ENCODE measurements at places on chromosomes 6 and 20.
A peak's percentile ranks its signal among the peaks of the same experiment; 100 is the strongest.

DNA sequence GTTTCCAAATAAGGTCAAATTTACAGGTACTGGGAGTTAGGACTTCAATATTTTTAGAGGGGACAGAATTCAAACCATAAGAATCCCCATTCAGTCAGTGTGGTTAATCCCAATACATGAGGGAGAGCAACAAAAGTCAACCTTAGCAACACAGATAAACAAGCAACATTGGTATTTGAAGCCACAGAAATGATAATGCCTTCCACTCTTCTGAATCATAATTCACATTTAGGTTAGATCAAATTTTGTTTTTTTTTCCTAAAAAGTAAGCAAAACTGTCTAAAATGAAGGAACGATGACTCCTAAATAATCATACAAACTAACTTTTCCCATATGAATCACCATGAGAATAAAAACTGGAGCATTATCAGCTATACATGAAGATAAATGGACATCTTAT, 246.0 kb upstream of the TENT5A start:
- DNase-seq = no peak

- no peak for DNase-seq
Measured at GRCh38 chr20:11551479-11551878, 366.2 kb upstream of the BTBD3 start.

- no peak for DNase-seq
Measured at GRCh38 chr6:31836474-31837368, 9.2 kb downstream of the HSPA1B start.

- no peak for DNase-seq
Measured at GRCh38 chr20:48189181-48189580, 403.9 kb upstream of the SULF2 start.

DNA sequence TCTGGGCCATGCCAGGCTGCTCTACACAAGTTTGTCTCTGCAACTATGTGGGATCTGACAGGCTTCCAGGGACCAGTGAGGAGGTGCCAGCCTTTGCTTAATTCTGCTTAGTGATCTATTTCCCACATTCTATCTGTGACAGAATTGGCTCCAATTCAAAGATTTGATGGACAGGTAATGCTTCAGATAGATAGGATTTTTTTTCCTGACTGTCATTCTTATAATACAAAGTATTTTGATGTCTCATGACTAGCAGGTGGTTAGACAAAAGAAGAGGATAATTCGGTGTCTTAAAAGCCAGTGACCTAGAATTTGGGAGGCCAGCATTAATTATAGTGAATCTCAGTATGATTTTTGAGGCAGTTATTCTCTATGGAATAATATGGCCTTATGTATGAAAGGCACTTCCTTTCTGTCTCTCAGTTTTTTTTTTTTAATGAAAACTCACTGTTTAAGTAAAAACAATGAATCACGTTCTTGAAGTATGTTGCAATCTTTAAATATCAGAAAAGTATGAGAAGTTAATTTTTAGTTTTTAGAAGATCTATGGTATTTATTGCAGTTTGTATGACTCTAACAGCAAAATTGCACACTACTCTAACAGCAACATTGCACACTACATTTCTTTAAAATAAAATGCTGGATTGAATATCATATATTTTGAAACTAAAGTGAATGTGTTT, 43.7 kb downstream of the TMEM200A start:
- no peak for DNase-seq

GRCh38 chr20:35059110-35059509, 33.5 kb downstream of the TRPC4AP start:
- DNase-seq = no peak

DNA sequence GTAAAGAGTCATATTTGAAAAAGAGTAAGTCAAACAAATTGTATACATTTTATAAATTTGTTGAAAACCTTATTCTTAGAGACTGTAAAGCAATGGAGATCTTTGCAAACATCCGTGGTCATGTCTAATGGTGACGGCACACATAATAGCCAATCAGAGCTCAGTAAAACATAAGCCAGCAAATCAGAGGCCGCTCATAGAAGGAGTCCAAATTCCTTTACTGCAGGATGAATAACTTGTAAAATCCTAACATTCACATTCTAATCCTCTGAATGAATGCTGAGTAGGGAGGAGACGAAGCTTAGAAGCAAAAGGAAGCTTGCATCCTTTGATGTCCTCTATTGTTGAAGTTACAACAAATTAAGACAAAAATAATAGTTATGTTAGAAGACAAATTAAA, 401.7 kb downstream of the PRKN start:
- no peak for DNase-seq

DNA sequence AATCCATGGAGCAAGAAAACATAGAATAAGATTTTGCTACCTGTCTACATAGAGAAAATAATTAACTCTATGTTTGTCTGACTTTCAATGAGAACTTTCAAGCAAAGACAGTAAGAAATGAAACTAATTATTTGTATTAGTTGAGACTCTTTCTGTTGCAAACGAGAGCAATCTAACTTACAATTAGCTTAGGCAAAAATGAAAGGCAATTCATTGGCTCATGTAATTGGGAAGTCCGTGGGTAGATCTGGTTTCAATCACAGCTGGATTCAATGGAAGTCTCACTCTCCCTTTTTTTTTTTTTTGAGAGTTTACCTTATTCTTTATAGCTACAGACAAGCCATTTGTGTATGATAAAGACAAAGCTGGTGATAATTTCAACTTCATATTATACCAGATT, 68.2 kb upstream of the STXBP5 start:
- no peak for DNase-seq

- no peak for DNase-seq
Measured at GRCh38 chr6:22284666-22285065, 12.2 kb downstream of the PRL start.

- DNase-seq = no peak
Measured at GRCh38 chr6:95087394-95088097, 489.8 kb upstream of the MANEA start.

- no peak for DNase-seq
Measured at GRCh38 chr20:11337361-11338130, 580.1 kb upstream of the BTBD3 start.

- DNase-seq = no peak
Measured at GRCh38 chr6:13400772-13401171, 72.4 kb upstream of the TBC1D7 start.

- no peak for DNase-seq
Measured at GRCh38 chr6:56868687-56869086, 86.2 kb upstream of the BEND6 start.

GRCh38 chr20:21219686-21220085, 83.4 kb upstream of the XRN2 start:
- DNase-seq = no peak

DNA sequence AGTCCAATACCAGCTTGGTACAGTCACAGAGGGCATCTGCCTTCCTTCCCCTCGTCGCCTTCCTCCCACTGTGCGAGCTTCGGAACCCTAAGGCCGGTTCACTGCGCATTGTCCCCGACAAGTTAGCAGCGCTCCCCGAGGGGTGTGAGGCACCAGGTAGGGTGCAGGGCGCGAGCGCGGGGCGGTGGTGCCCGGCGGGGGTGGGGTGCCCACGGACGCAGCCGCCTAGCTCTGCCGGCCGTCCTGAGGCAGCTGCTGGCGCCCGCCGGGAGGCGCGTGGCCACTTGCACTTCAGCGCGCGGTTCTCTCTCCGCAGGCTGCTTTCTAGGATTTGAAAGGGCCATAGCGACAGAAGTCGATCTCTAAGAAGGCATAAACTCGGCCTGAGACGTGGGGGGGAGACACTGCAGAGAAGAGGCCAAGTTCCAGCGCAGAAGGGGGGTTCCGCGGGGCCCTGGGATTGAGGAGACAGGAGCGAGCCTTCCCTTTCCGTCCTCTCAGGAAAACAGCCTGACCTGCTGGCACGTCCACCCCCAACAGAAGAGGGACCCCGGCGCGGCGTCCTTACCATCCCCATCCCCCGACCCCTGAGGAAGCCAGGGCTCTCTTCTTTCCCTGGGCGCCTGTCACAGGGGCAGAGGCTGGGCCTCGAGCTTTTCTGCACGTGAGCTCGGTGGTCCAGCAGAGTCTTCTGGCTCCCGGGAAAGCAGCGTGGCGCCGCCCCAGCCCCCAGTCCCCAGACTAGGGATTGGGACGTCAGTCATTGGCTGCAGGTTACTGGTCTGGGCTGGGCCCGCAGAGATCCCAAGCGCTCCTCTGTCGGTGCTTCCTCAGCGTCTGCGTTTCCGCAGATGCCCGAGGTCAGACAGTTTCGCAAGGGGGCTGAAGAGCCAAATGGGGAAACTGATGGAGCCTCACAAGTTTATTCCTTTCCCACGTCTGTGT, 15.6 kb upstream of the PRDM13 start:
- no peak for DNase-seq

GRCh38 chr20:47272893-47273590, 83.5 kb downstream of the ZMYND8 start:
- peak; percentile 22 for DNase-seq

GRCh38 chr20:56469077-56469449, 636 bp downstream of the RTF2 start:
- no peak for DNase-seq

DNA sequence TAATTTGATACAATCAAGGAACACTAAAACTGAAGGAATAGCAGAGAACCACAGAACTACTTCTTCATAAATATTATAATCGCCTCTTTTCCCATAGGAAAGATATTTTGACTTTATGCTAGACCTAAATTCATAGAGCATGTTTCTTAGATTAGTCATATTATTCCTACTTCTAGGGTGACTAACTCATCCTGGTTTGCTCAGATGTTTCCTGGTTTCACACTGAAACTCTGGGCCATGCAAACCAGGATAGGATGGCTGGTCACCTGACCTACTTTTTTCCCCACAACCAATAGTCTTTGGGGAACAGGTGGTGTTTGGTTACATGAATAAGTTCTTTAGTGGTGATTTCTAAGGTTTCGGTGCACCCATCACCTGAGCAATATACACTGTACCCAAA, 42.8 kb downstream of the MMS22L start:
- peak; percentile 22 for DNase-seq

DNA sequence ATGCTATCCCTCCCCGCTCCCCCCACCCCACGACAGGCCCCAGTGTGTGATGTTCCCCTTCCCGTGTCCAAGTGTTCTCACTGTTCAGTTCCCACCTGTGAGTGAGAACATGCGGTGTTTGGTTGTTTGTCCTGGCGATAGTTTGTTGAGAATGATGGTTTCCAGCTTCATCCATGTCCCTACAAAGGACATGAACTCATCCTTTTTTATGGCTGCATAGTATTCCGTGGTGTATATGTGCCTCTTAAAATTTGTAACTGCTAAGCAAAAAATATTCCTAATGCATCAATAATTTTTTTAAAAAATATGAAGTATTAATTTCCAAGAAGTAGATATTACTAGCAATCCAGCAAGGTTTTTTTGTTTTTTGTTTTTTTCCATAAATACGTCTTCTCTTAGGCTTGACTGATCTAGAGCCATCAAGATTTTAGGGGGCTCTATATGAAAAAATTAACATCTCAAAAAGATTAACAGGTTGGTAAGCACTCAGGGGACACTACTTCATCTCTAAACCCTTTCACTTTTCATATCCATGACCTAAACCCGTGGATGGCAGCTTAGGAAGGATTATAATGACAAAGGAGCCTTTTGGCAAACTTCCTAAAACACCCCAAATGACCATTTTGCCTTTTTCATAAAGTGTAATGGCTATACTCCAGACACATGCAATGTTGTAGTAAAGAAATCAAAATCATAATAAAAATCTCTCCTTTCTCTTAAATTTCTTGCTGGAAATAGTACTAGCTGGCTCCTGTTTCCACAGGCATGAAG, 14.2 kb downstream of the MAP7 start:
- no peak for DNase-seq

GRCh38 chr6:10723567-10723881, 654 bp downstream of the TMEM14C start:
- DNase-seq = peak; percentile 14

DNA sequence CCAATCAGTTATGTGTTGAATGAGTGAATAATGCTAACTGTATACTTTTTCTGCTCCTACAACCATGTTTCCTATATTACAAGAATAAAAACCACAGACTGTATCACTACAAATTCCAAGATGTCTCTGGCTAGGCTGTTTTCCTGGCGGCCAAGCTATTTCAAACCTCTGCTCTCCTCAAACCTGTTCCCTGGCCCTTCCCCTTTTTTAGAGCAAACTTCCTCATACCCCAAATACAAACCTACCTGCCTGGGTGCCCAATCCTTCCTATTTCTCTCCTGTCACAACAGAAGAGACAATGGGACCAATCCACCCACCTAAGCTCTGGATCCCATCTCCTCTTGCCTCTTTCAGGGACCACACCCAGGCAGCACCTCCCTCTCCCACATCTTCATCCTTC, 7.5 kb downstream of the TOMM34 start:
- DNase-seq = no peak

- no peak for DNase-seq
Measured at GRCh38 chr6:9458424-9458823, 956.5 kb downstream of the TFAP2A start.

Measured in amniotic stem cell (primary cell).